ENCODE measurements at places on chromosomes 11 and 22.

DNA sequence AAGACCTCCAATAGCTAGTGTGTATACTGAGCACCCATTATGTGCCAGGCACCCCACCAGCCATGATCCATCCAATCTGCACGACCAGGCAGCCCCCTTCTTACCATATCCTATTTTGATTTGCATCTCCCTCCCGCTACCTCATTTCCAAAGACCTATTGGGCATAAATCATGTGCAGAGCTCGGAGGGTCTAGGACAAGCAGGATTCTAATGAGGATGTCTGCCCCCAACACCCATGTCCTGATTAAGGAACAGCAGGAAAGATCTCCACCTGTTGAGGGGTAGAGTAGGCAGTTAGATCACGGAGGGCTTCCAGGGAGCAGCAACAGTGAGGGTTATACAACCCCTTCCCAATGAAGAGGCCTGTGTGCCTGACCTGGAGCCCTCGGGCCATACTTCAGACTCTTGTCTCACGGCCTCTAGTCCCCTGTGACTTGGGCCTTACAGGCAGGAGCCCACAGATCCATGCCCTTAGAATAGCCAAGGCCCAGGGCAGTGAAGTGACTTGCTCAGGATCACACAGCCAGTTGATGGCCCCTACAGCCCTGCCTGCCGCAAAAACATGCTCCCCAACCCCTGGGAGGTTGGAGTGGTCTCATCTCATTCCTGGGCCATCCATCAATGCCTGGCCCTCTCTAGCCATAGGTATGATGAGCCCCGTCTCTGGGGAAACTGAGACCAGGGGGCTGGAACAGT, 3.5 kb downstream of the RAB3IL1 start:
- H3K36me3 ChIP-seq: peaks cover 1% of the 10 kb centered on the region
- H3K4me1 ChIP-seq: peaks cover 19% of the 10 kb centered on the region
- H3K4me3 ChIP-seq: no peak overlapping the region
- H3K27ac ChIP-seq: no peak overlapping the region
- no peak for DNase-seq

- no peak overlapping the region for H3K4me3 ChIP-seq
- H3K27me3 ChIP-seq: peaks cover 14% of the 10 kb centered on the region
- no peaks in the 10 kb centered on the region for H3K4me1 ChIP-seq
- no peaks in the 10 kb centered on the region for H3K36me3 ChIP-seq
- DNase-seq: no peak
- no peak overlapping the region for H3K27ac ChIP-seq
These were observed 109.2 kb downstream of the DSCAML1 start for GRCh38 chr11:117687776-117688175.

- peaks cover 9% of the 10 kb centered on the region for H3K27me3 ChIP-seq
- no peak overlapping the region for H3K27ac ChIP-seq
- H3K4me1 ChIP-seq: peaks cover 2% of the 10 kb centered on the region
- DNase-seq: no peak
- no peak overlapping the region for H3K4me3 ChIP-seq
These were observed 604.9 kb downstream of the BUD13 start for GRCh38 chr11:116167706-116168458.

- H3K4me1 ChIP-seq: no peaks in the 10 kb centered on the region
- DNase-seq: no peak
- no peak overlapping the region for H3K4me3 ChIP-seq
- H3K27ac ChIP-seq: no peak overlapping the region
- peaks cover 8% of the 10 kb centered on the region for H3K36me3 ChIP-seq
- H3K27me3 ChIP-seq: peaks cover 1% of the 10 kb centered on the region
These were observed 32.2 kb upstream of the LRRC10B start for GRCh38 chr11:61476371-61476770.

DNA sequence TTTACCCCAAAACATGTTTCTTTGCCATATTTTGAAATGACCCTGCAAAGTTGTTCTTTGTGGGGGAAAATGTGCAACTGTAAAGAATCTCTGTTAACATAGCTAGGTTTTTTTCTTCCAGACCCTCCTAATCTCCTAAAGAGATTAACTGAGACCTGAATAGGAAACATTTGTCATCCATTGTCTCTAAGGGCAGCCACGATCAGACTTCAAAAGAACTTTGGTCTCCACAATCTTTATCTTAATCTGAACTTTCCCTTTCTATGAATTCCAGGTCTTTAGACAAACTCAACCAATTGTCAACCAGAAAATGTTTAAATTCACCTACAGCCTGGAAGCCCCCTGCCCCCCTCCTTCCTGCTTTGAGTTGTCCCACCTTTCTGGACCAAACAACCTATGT, 4.6 kb upstream of the LGALS12 start:
- H3K4me3 ChIP-seq: no peak overlapping the region
- H3K36me3 ChIP-seq: peaks cover 7% of the 10 kb centered on the region
- no peak overlapping the region for H3K27ac ChIP-seq
- no peak for DNase-seq

DNA sequence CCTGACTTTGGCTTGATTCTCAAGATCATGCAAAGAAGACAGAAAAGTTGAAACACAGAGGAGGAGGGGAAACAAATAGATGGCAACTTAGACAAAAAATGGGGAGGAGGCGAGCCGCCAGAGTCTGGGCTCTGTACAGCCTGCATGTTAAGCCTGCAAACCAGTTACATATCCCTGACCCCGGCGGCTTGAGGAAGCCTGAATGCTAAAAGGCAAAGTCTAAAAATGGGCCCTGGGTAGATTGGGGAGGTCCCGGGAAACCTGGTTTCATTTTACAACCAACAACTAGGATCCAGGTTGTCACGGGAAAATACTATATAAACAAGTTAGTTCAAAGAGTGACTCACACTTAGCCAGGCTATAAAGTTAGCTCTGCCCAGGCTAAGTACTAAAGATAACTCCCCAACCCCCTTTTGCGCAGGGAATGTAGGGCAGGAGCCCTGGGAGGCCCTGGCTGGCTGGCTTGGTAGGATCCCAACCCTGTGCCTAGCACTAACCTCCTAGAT, 18.8 kb upstream of the ZBTB16 start:
- H3K36me3 ChIP-seq: no peaks in the 10 kb centered on the region
- DNase-seq: no peak
- H3K27me3 ChIP-seq: peaks cover 2% of the 10 kb centered on the region
- no peak overlapping the region for H3K27ac ChIP-seq
- no peak overlapping the region for H3K4me3 ChIP-seq
- peaks cover 6% of the 10 kb centered on the region for H3K4me1 ChIP-seq

DNA sequence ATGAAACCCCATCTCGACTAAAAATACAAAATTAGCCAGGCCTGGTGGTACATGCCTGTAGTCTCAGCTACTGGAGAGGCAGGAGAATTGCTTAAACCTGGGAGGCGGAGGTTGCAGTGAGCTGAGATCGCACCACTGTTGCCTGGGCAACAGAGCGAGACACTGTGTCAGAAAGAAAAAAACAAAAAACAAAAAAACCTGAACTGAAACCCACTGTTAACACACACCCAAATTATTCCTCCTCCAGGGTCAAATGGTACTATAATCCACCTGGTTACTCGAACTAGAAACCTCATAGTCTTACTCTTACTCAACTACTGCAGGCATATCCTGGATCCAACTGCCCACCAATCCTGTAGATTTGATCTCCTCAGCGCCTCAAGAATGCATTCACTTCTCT, 35.5 kb downstream of the USP28 start:
- H3K27ac ChIP-seq: no peak overlapping the region
- H3K36me3 ChIP-seq: peaks cover 21% of the 10 kb centered on the region
- peaks cover 19% of the 10 kb centered on the region for H3K4me1 ChIP-seq
- DNase-seq: peak; percentile 57
- no peaks in the 10 kb centered on the region for H3K27me3 ChIP-seq
- H3K4me3 ChIP-seq: peak overlapping the region; percentile 69

DNA sequence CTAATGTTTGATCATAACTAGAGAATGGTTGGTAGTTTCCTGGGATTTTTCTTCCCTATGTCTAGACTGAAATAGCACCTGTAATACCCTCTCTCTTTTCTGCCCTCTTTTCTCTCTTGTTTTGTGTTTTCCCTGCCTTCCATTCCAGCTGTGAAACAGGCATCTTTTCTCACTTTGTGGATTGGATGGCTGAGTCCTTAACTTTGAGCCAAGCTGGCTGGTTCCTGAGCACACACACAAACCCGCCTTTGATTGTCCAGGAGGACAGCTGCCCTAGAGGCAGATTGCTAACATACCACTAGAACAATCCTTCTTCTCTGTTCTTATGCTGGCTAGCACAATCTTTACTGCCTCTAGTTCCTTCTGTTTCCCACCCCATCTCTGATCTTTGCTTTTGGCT, 17.7 kb downstream of the CTNND1 start:
- no peak for DNase-seq
- H3K27me3 ChIP-seq: no peaks in the 10 kb centered on the region
- peaks cover 10% of the 10 kb centered on the region for H3K36me3 ChIP-seq
- H3K27ac ChIP-seq: no peak overlapping the region

GRCh38 chr22:49962012-49962750, 1.6 kb downstream of the PIM3 start:
- H3K4me3 ChIP-seq: peak overlapping the region; percentile 89
- H3K36me3 ChIP-seq: peaks cover 4% of the 10 kb centered on the region
- no peaks in the 10 kb centered on the region for H3K27me3 ChIP-seq
- peaks cover 34% of the 10 kb centered on the region for H3K4me1 ChIP-seq
- DNase-seq: peak; percentile 69

All from memory B cell (primary cell).